Lower lobe of right lung (tissue), 2 donors: ENCODE measurements at places on chromosomes 12 and 14.

- H3K27ac ChIP-seq, result no peak overlapping the region
- no peaks in the 10 kb centered on the region for H3K36me3 ChIP-seq
- no peak overlapping the region for H3K4me3 ChIP-seq
- no peak for DNase-seq
- H3K27me3 ChIP-seq, result no peaks in the 10 kb centered on the region
- peaks cover 6% of the 10 kb centered on the region for H3K4me1 ChIP-seq
Observed at GRCh38 chr12:31570880-31571279, 20.1 kb downstream of the DENND5B start.

- H3K4me1 ChIP-seq, result no peaks in the 10 kb centered on the region
- DNase-seq, result no peak
Observed at GRCh38 chr12:76573840-76574373, 14.3 kb upstream of the OSBPL8 start.

GRCh38 chr12:101876322-101876860 is 989 bp upstream of the DRAM1 start:
- H3K4me3 ChIP-seq, result peak overlapping the region; percentile 93
- peaks cover 45% of the 10 kb centered on the region for H3K4me1 ChIP-seq
- no peaks in the 10 kb centered on the region for H3K27me3 ChIP-seq
- H3K36me3 ChIP-seq, result no peaks in the 10 kb centered on the region
- no peak for DNase-seq

- peaks cover 37% of the 10 kb centered on the region for H3K27me3 ChIP-seq
- H3K36me3 ChIP-seq, result no peaks in the 10 kb centered on the region
- no peak overlapping the region for H3K27ac ChIP-seq
- H3K4me3 ChIP-seq, result no peak overlapping the region
- H3K4me1 ChIP-seq, result no peaks in the 10 kb centered on the region
Observed at GRCh38 chr12:113445544-113446171, 23.5 kb downstream of the SDSL start.

GRCh38 chr14:22849212-22849819 is 12.9 kb downstream of the MMP14 start:
- peaks cover 72% of the 10 kb centered on the region for H3K4me1 ChIP-seq
- no peak overlapping the region for H3K4me3 ChIP-seq
- no peaks in the 10 kb centered on the region for H3K27me3 ChIP-seq

GRCh38 chr12:23001487-23001886 is 376.5 kb downstream of the ETNK1 start:
- no peak for DNase-seq
- H3K4me3 ChIP-seq, result no peak overlapping the region
- H3K27ac ChIP-seq, result no peak overlapping the region
- H3K36me3 ChIP-seq, result no peaks in the 10 kb centered on the region
- H3K4me1 ChIP-seq, result no peaks in the 10 kb centered on the region

DNA sequence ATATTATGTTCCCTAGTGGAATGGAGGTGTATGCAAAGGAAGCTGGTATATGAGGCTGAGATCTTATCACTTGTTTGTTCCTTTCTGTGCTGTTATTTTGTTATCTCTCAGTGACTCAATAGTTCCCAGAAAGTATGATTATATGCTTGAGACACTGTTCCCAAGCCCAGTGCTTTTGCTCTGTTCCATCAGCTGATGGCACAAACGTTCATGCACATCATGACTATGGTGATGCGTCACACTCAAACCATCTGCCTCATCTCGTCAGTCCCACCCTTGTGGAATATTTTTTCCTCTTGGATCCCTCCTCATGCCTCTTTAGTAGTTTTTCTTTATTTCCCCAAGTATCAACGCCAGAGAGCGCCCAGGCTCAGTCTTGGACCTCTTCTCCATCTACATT is 786.9 kb downstream of the AACS start:
- no peak for DNase-seq
- H3K27me3 ChIP-seq, result no peaks in the 10 kb centered on the region
- H3K27ac ChIP-seq, result no peak overlapping the region
- no peak overlapping the region for H3K4me3 ChIP-seq
- H3K4me1 ChIP-seq, result no peaks in the 10 kb centered on the region

DNA sequence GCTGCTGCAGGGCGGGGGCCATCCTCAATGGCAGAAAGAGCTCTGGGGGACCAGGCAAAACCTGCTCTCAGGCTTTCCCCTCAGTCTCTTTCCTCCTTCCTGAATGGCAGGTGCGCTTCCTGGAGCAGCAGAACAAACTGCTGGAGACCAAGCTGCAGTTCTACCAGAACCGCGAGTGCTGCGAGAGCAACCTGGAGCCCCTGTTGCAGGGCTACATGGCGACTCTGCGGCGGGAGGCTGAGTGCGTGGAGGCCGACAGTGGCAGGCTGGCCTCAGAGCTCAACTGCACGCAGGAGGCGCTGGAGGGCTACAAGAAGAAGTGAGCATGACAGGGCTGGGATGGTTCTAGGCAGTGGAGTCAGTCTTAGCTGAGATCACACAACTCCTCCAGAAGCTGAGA is 22.9 kb upstream of the KRT83 start:
- H3K27me3 ChIP-seq, result no peaks in the 10 kb centered on the region
- H3K4me1 ChIP-seq, result peaks cover 7% of the 10 kb centered on the region
- no peaks in the 10 kb centered on the region for H3K36me3 ChIP-seq
- H3K27ac ChIP-seq, result no peak overlapping the region
- no peak overlapping the region for H3K4me3 ChIP-seq

GRCh38 chr14:68471029-68471963 is 321.6 kb downstream of the ZFP36L1 start:
- no peaks in the 10 kb centered on the region for H3K27me3 ChIP-seq
- H3K4me1 ChIP-seq, result peaks cover 56% of the 10 kb centered on the region
- H3K4me3 ChIP-seq, result no peak overlapping the region
- no peaks in the 10 kb centered on the region for H3K36me3 ChIP-seq
- H3K27ac ChIP-seq, result no peak overlapping the region

GRCh38 chr12:131436922-131437705 is 273.8 kb upstream of the SFSWAP start:
- no peak overlapping the region for H3K27ac ChIP-seq
- H3K36me3 ChIP-seq, result no peaks in the 10 kb centered on the region
- H3K4me1 ChIP-seq, result no peaks in the 10 kb centered on the region
- no peak for DNase-seq
- H3K27me3 ChIP-seq, result peaks cover 19% of the 10 kb centered on the region

DNA sequence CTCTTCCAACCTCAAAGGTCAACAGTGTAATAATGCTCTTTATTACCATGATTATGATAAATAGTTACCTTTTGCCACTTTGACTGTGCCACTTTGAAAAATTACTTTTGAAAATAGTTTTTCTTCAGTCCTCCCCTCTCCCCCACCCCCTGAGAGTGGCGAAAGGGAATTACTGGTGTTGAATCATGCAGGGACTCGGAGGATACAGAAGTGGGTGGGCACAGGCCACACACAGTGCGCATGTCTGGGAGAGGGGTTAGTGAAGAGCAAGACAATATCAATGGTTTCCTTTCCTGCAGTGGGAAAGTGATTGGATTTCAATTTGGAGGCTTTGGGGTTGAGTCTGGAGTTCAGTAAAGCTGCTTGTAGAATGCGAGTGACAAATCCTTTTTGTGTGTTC is 170.9 kb downstream of the PTCSC3 start:
- H3K27me3 ChIP-seq, result peaks cover 5% of the 10 kb centered on the region
- H3K4me1 ChIP-seq, result no peaks in the 10 kb centered on the region
- DNase-seq, result no peak
- no peaks in the 10 kb centered on the region for H3K36me3 ChIP-seq

GRCh38 chr12:24996820-24997219 is 47.9 kb upstream of the BCAT1 start:
- no peak for DNase-seq
- no peaks in the 10 kb centered on the region for H3K36me3 ChIP-seq
- H3K4me1 ChIP-seq, result no peaks in the 10 kb centered on the region
- no peak overlapping the region for H3K27ac ChIP-seq
- no peaks in the 10 kb centered on the region for H3K27me3 ChIP-seq
- no peak overlapping the region for H3K4me3 ChIP-seq

DNA sequence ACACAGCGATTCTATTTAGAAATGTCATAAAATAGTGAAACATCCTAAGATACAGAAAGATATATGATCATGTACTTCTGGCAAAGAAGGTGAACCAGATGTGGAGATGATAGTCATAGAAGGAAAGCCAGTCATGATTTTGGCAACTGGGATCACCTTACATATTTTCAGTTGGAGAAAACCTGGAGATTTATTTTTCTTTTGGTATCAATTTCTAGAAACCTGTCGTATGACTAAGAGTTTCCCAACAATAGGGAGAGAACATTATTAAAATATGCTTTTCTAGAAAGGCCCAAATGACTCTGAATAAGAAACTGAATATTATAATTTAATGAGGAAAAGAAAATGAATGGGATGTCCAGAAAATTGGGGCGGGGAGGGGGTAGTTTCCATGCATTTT is 396.4 kb downstream of the ZFP36L1 start:
- no peak overlapping the region for H3K4me3 ChIP-seq
- DNase-seq, result no peak
- H3K4me1 ChIP-seq, result peaks cover 82% of the 10 kb centered on the region
- no peaks in the 10 kb centered on the region for H3K36me3 ChIP-seq

GRCh38 chr12:45010059-45010458 is 40.8 kb downstream of the DBX2 start:
- no peaks in the 10 kb centered on the region for H3K27me3 ChIP-seq
- no peaks in the 10 kb centered on the region for H3K4me1 ChIP-seq
- H3K36me3 ChIP-seq, result no peaks in the 10 kb centered on the region
- DNase-seq, result no peak
- H3K27ac ChIP-seq, result no peak overlapping the region
- H3K4me3 ChIP-seq, result no peak overlapping the region

DNA sequence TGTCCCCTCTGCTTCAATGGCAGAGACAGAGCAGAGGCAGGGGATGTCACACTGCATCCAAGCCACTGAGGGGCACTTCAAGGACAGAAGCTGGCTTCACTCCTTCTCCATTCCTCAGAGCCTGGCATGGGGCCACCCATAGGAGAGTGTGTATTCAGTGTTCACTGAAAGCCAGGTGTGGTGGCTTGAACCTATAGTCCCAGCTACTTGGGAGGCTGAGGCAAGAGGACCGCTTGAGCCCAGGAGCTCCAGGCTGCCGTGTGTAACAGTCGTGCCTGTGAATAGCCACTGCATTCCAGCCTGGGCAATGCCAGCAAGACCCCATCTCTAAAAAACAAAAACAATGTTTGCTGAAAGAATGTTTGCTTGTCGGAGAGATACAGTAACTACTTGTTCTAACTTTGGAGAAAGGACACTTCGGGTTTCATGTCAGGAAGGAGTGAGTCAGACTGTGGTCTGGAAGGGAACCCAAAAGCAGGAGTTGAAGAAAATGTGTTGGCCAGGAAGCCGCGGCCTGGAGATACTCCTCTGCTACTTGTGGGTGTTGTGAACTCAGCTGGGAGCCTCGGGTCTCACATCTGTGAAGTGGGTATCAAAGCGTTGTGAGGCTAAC is 43.4 kb downstream of the ELK3 start:
- peak overlapping the region; percentile 63 for H3K27ac ChIP-seq
- no peaks in the 10 kb centered on the region for H3K36me3 ChIP-seq
- H3K27me3 ChIP-seq, result no peaks in the 10 kb centered on the region
- H3K4me3 ChIP-seq, result no peak overlapping the region

- H3K36me3 ChIP-seq, result peaks cover 36% of the 10 kb centered on the region
- H3K27ac ChIP-seq, result peak overlapping the region; percentile 37
- no peak for DNase-seq
- no peak overlapping the region for H3K4me3 ChIP-seq
Observed at GRCh38 chr14:65096323-65097089, 5.8 kb downstream of the MAX start.
